Nephron progenitor cell (in vitro differentiated cells): ENCODE measurements at places on chromosomes 6 and 20.

- DNase-seq = peak; percentile 50
Observed at GRCh38 chr20:59518881-59519706, 85.2 kb upstream of the PHACTR3 start.

DNA sequence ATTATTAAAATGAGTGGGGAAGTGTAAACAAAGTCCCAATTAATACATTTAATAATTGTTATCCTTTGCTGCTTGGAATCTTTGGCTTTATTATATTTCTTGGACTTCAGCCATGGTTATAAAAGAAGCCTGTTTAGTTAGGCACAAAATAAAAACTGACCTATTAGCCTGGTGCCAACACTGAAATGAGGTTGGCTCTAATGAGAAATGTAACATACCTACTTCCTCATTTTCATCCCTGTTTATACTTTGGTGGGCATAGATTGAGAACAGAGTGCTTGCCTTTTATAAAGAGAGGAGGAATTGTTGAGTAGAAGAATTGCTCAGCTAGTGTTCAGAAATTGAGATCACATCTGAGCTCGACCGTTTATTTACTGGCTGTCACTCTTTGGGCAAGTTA lies 471.3 kb downstream of the UTRN start:
- no peak for DNase-seq

DNA sequence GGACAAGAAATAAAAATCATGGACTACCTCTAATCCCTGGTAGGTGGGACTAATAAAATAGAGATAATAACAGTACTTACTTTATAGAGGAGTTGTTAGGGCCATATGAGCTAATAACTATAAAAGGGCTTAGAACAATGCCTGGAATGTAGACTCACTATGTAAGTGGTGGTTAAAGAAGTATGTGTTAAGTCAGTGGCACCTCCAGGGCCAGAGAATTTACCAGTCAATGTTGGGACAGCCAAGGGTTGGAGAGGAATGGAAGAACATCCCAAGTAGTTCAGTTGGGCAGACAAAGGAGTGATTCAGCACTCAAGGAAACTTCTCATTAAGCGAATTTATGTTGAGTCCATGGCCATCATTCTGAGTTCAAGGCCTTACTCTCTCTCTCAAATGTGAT lies 116.8 kb downstream of the OTOR start:
- no peak for DNase-seq

- no peak for DNase-seq
Observed at GRCh38 chr6:158459726-158460125, 100.2 kb upstream of the TMEM181 start.

GRCh38 chr20:41125530-41126457 lies 11.5 kb upstream of the PLCG1 start:
- DNase-seq = no peak
